SJCRH30 (cell line): ENCODE measurements at places on chromosomes 12 and 14. TPM values are rescaled to one million over a fixed set of nuclear protein-coding genes. Genes with fewer than 3 reads are reported as not detected.

Gene NKX2-8
- total RNA-seq = not detected in 2 replicates

DNA sequence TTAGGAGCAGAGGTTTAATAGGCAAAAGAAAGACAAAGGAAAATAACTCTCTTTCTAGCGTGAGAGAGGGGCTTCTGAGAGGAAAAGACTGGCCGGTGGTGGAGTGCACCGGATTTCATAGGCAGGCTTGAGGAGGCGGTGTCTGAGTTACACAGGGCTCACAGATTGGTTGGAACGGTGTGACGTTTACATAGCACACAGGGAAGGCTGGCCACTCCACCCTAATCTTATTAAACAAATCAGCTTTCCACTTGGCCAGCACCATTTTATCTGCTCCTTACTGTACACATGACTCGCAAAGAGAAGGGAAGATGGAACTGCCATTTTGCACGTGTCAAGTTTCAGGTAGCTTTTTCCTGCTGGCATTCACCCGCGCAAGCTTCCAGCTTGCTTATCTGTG lies 587.7 kb downstream of the RPL10L start:
- peaks cover 6% of the 10 kb centered on the region for H3K4me1 ChIP-seq
- no peaks in the 10 kb centered on the region for H3K27me3 ChIP-seq
- H3K36me3 ChIP-seq = no peaks in the 10 kb centered on the region
- no peak overlapping the region for H3K27ac ChIP-seq

Gene DEPDC4
- total RNA-seq = 4.2 and 5.1 TPM in 2 replicates

Gene VRTN
- not detected in 2 replicates for total RNA-seq

Gene SVOP
- total RNA-seq = not detected in 2 replicates

- H3K27ac ChIP-seq = no peak overlapping the region
- H3K4me1 ChIP-seq = no peaks in the 10 kb centered on the region
- DNase-seq = no peak
- no peaks in the 10 kb centered on the region for H3K36me3 ChIP-seq
- H3K4me3 ChIP-seq = no peak overlapping the region
- no peaks in the 10 kb centered on the region for H3K27me3 ChIP-seq
Measured at GRCh38 chr12:132367071-132367851, 37.9 kb upstream of the GALNT9 start.

GRCh38 chr14:78863143-78863542 lies 693.0 kb downstream of the NRXN3 start:
- no peaks in the 10 kb centered on the region for H3K4me1 ChIP-seq
- no peak overlapping the region for H3K27ac ChIP-seq
- no peaks in the 10 kb centered on the region for H3K27me3 ChIP-seq

Gene C12orf56
- total RNA-seq = not detected in 2 replicates

DNA sequence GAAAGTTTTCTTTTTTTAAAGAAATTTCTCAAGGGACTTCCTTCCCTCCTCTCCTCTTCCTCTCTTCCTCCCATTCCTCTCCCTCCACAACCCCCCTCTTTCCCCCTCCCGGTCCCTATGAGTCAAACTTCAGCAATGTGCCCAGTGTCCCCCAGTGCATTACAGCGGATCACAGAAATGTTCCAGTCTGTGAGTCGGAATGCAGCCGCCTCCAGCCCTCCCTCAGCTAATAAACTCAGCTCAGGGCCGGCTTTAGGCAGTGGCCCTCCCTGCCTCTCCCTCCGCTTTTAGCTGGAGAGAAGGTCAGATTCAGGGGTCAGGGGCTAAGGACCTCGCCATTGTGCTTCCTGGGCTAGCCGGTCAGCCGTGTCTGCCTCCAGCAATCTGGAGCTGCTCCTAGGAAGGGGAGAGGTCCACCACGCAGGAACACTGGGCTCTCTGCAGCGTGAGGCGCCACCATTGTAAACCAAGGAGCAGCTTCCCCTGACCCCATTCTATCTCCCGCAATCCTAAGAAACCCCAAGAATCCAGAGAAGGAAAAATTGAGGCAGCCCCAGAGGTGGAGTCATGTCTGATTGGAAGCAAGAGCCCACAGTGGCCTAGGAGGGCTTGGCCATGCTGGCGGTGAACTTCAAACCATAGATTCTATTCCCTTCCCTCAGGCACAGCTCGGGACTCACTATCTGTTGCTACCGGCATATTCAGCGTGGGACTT lies 1.1 kb upstream of the HDAC7 start:
- H3K4me1 ChIP-seq = peaks cover 36% of the 10 kb centered on the region
- H3K27me3 ChIP-seq = no peaks in the 10 kb centered on the region
- H3K36me3 ChIP-seq = no peaks in the 10 kb centered on the region
- DNase-seq = peak; percentile 94
- H3K4me3 ChIP-seq = peak overlapping the region; percentile 81

DNA sequence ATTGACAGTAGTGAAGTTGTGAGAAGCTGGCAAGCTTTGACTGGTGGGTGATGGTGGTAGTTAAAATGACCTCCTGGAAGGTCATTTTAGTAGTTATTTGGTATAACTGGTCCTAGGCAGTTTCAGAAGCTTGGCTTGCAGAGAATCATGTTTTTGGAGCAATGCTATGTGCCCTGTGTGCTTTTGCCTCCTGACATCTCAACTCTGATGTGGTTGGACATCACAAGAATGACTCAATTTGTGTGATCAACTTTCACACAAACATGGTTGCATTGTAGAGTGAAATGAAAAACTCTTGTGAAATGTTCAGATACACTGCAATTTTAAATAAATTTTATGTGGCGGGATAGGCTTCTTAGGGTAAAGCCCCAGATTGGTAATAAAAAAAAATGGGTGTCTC lies 8.3 kb upstream of the ABCD2 start:
- DNase-seq = no peak
- no peak overlapping the region for H3K27ac ChIP-seq
- no peaks in the 10 kb centered on the region for H3K27me3 ChIP-seq

DNA sequence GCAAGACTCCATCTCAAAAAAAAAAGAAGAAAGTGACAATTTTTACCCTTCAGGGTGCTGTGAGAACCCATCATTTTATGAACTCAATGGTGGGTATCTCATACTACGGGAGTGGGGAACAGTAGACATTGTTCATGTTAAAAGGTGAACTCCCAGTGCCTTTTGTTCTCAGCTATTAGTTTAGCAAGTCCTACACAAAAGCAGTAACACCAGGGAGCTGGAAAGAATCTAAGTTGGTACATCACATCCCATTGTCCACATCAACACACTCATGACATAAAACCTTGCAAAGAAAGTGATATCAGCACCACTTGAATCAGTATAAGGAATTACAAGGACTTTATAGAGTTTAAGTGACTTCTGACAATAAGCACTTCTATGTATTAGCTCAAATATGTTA lies 47.4 kb upstream of the ABCC9 start:
- H3K27me3 ChIP-seq = no peaks in the 10 kb centered on the region
- H3K4me1 ChIP-seq = no peaks in the 10 kb centered on the region
- no peak overlapping the region for H3K4me3 ChIP-seq
- H3K27ac ChIP-seq = no peak overlapping the region

DNA sequence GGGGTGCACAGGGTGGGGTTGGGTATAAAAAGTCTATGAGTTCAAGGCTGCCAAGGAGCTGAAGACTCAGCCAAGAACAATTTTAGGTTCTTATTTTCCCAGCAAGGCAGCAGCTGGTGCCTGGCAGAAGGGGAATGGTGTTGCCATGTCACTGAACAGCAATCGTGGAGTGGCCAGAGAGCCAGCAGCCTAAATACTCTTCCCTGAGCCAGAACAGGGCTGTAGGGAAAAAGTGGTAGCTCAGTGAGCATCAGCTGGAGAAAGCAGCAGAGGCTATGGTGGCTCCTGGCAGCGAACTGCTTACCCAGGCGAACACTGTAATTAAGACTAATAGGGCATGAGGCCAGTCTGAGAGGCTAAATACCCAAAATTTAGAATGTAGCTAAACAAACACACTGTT lies 334.9 kb downstream of the RMST start:
- H3K4me3 ChIP-seq = no peak overlapping the region
- no peak for DNase-seq
- H3K4me1 ChIP-seq = no peaks in the 10 kb centered on the region
- no peaks in the 10 kb centered on the region for H3K36me3 ChIP-seq
- no peak overlapping the region for H3K27ac ChIP-seq

Gene EXOC3L4
- not detected in 2 replicates for total RNA-seq

DNA sequence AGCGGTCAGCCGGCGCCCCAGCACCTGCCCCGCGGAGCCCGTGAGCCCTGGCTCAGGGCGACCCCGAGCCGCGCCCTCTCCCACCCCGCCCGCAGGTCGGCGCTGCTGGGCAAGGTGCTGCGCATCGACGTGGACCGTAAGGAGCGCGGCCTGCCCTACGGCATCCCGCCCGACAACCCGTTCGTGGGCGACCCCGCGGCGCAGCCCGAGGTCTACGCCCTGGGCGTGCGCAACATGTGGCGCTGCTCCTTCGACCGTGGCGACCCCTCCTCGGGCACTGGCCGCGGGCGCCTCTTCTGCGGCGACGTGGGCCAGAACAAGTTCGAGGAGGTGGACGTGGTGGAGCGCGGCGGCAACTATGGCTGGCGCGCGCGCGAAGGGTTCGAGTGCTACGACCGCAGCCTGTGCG lies 14.4 kb downstream of the HHIPL1 start:
- H3K27ac ChIP-seq = no peak overlapping the region
- no peaks in the 10 kb centered on the region for H3K36me3 ChIP-seq
- no peak for DNase-seq

Gene MMP14
- total RNA-seq = 96.7 and 98.7 TPM in 2 replicates

Gene PSMA3
- total RNA-seq = 183 and 193 TPM in 2 replicates

Gene SOCS2
- total RNA-seq = 13.3 and 16.6 TPM in 2 replicates
